ENCODE measurements at places on chromosomes 6 and 20.

DNA sequence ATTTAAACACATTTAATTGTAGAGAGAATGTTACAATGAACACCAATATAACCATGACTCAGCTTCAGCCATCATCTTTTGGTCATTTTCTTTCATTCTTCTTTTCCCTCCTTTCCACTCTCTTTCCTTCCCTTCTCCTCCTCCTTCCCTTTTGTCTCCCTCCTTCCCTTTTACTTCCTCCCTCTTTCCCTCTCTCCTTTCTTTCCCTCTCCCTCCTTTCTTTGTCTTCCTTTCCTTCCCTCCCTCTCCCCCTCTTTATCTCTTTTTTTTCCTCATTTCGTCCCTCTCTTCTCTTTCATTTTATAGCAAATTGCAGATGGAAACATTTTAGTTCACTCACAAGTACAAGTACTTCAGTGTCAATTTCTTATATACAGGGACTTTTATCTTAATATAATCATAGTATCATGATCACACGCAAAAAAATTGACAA lies 1.8 kb downstream of the ZKSCAN3 start:
- DNase-seq = no peak

GRCh38 chr6:108119769-108120141 lies 45.2 kb upstream of the OSTM1 start:
- DNase-seq = no peak

DNA sequence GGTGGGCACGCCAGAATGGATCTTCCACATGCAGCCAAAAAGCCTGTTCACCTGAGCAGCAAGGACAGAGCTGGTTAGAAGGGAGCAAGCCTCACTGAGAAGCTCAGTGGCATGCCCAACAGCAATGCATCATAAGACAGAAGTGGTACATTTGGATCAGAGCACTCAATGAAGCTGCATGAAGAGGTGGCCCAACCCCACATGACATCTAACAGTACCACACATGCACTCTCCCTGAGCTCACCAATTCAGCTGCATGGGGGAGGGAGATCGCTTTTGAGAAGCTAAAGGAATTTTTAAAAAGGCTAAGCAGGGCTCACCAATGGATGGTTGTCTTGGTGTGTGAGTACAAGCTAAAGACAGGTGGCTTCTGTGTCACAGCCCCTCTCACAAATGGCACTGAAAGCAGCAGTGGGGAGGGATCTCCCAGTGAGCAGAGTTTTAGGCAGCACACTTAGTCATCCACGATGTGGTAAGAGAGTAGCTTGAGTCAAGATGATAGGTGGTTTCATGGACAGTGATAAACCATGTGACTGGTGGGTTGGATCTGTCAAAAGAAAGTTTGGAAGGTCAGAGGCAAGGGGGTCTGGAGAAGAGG lies 166.6 kb upstream of the TAB2 start:
- no peak for DNase-seq

- no peak for DNase-seq
Observed at GRCh38 chr20:24461848-24462247, 7.6 kb upstream of the SYNDIG1 start.

DNA sequence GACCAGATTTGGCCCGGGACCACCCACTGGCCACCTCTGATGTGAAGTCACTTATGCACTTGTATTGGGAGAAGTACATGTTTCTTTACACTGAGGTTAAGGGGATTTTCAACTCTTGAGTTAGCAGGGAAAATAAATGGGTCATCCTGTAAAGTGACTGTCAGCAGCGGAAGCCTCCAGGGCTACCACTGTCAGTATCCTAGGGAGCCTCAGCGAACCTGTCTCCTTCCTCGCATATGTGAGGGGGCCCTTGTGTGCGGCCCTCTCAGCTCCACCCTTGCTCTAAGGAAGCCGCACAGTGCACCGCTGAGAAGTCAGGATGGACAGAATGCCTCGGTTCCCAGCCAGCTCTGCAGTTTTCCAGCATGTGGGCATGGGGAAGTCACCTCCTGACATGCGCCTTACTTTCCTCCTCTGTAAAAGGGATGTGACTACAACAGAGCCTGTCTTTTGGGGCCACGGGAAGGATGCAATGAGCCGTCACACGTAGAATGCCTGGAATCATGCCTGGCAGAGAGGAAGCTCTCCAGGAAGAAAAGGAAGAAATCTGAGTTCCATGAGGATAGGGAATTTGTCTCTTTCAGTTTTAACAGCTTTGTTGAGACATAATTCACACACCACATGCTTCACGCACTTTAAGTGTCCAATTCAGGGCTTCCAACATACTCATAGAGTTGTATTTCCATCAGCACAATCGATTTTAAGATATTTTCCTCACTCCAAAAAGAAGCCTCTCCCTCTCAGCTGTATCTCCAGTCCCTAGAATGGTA lies 115.4 kb downstream of the SYCP2 start:
- DNase-seq = no peak

DNA sequence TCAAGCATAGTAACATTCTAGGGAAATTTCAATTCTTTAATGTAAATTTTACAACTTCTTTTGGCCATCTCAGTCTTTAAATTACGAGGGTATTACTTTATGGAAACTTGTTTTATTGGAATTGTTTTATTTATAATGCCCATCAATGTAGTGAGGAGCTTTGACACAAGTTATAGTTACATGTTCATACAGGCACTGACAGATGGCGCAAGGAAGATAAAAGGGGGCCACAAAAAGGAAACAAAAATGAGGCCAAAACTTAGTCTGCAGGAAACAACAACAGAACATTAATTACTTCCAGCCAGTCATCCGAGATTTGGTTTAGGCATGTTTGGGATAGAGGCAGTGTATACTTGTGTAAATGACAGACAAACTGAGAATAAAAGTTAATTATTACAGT lies 18.3 kb downstream of the SESN1 start:
- no peak for DNase-seq

GRCh38 chr20:20396794-20397193 lies 28.9 kb downstream of the INSM1 start:
- no peak for DNase-seq

DNA sequence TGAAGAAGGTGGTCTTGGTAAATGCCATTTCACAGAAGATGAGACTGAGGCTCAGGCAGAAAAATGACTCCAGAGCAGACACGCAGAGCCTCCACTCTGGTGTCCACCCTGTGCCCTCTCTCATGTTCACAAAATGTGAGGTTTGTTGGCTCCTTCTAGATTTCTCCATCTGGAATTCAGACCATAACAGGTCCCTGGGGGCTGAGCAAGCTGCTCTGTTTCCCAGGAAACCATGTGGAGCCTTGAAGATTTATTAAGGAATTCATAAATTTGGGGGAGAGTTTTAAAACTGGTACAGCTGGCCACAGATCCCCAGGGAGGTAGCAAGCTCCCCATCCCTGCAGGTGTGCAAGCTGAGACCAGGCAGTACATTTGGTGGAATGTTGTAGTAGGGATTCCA lies 38.8 kb upstream of the SIRPA start:
- DNase-seq = no peak

- DNase-seq = no peak
Observed at GRCh38 chr6:132021552-132022375, 70.6 kb upstream of the CCN2 start.

Measured in RWPE1 (cell line).